T-helper 22 cell (primary cell): ENCODE measurements at places on chromosomes 12 and 14.

- DNase-seq, result no peak
Observed at GRCh38 chr12:110431957-110432587, 18.1 kb downstream of the ARPC3 start.

DNA sequence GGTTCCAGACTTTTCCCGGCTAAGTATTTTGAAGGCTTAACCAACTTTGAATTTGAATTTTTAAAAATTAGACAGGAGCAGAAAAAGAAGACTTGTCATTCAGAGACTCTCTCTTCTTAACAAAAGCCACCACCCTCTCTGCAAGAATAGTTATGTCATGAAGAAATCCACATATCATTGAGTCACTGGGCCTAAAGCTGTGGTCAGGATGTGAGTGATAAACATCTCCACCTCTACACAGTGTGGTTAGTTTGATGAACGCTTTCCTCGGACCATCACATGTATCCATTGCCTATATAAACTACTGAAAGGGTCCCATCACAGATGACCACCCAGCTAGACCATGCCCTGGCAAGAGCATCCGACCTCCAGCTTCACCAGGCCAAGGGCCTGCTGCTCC, 226.1 kb downstream of the KSR2 start:
- no peak for DNase-seq

- DNase-seq, result no peak
Observed at GRCh38 chr12:124497039-124497438, 70.4 kb downstream of the NCOR2 start.

DNA sequence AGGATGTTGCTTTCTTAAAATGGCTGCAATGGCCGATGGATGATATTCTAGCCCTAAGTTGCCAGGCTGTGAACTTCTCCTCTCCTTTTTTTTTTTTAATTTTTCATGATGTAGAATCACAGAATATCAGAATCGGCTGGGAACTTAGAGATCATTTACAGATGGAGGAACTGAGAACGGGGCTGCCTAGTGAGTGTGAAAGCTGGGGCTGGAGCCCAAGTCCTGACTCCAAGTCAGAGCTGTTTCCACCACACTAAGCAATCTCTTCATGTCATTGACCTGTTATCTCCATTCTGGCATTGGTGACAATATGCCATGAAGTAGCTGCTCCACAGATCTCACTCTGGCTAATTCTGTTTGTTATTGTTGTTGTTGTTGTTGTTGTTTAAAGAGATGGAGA, 121.7 kb downstream of the SLC38A1 start:
- no peak for DNase-seq

DNA sequence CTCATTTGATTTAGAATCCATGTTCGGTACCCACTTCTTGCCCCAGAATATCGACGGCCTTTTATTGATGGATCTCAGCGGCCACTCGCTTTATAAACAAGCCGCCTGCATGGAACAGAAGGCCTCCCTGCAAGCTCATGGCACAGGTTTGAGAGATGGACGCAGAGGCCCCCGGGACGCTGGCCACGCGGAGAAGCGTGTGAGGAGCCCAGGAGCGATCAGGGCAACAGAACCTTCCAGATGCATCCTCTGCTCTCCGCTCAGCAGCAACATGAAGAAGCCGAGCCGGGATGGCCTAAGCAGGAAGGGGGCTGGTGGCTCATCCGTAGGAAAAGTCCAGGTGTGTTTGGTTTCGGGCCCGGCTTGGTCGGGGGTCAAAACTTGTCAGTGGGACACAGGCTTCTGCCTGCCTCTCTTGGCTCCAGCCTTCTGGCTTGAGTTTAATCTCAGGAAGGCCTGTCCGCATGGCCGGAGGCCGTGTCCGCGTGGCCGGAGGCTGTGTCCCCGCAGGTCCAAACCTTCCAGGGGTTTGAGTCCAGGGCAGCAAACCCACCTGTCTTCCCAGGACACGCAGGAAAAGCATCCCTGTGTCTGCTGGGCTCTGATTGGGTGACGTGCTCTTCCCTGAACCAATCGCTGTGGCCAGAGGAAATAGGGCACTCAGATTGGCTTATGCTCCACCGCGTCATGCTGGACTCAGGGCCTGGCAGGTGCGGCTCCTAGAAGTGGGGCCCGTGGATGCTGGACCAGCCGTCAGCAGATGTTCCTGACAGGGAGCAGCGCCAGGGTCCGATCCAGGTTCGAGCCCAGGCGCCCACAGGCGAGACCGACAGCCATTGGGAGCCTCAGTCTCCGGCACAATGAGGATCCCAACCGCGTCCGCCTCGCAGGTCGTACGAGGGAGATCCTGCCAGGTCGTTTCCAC, 65.0 kb downstream of the GALNT9 start:
- no peak for DNase-seq

- no peak for DNase-seq
Observed at GRCh38 chr12:34406228-34406995, 384.1 kb downstream of the ALG10 start.

- DNase-seq, result no peak
Observed at GRCh38 chr12:95257541-95257940, 39.9 kb downstream of the VEZT start.

- DNase-seq, result no peak
Observed at GRCh38 chr12:55499810-55500252, 7.7 kb downstream of the OR6C68 start.

DNA sequence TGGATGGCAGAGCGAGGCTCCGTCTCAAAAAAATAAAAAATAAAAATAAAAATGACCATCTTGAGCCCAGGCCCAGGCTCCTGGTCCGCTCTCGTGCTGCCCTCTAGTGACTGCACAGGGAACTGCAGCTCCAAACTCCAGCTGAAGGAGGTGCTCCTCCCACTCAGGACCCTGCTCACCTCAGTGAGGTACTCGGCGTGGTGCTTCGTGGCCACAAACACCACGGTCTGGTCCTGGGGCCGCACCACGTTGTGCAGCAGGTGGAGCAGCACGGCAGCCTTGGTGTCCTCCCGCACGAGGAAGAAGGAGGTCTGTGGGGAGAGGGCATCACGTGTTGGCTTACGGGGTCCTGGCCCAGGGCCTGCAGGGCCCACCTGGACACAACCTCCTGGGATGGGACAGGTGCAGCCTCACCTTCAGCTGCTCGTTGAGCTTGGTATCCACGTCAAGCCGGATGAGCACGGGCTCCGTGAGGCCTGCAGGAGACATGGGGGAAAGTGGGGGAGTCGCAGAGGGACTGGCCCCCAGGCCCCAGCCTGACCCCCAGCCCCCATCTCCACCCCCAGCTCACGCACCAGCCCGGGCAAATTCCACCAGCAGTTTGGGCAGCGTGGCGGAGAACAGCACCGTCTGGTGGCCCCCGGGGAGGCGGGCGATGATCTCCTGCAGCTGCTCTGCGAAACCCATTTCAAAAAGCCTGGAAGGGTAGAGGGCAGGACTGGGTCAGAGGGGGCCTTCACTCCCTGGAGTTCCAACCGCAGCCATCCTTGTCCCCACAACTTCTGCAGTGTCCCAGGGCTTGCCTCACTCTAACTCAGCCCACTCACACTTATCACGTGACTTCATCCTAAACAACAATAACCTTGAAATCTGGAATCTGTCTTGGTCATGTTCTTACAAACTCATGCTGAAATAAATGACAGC, 10.6 kb downstream of the DDX54 start:
- DNase-seq, result peak; percentile 40

DNA sequence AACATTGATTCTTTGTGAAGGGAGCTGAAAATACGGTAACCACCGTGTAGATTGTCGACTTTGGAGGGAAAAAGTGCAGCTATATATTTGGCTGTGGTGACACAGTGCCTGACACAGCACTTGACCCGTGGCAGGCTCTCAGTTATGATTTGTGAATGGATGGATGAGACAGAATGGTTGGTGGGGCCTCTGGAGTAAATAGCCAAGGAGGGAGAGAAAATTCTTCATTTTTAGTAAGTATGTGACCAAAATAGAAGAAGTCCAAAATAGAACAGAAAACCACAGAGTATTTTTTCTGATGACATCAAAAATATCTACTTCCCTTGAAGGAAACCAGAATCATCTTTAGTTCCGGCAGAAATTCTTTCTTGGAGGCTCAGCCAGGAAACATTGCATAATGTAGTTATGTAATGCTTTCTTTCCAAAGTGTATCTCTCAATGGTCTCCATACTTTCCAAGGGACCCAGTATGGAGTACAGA, 82.0 kb upstream of the WSCD2 start:
- DNase-seq, result no peak

DNA sequence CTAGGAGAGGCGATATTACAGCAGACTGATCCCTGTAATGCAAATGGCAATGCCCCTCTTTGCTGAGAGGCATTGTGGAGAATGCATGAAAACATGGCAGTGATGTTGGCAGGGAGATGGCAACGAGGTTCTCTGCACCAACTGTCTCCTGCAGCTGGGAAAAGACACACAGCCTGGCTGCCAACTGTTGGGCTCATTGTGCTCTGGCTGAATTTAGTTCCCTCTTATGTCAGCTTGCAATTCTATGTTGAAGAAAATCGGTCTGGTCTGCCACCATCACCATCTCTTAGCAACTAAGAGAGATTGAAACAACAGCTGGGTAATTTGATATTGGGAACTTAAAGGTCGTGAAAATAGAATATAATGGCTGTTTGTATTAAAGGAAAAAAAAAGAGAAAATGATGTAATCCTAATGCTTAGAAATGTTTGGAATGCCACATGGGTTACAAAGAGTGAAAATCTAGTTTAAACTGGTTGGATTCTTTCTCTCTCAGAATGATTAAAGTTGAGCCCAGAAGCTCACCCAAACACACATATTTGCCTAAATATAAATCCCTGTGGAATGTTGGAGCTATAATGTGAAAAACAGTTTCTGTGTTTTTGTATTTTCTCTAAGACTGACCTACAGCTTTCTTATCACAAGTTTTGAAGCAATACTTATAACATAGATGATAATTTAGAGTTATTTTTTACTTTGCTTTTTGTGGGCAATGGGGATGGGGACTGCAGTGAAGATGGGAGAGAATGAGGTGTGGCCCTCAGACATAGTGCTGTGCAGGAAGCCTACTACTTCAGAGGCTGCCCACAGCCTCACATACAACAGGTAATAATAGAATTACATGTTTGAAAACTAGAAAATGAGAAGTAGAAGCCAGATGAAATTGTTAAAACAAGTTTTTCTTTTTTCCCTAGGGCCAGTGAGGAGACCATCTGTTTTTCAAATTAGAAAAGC, 143.7 kb downstream of the AKAP6 start:
- DNase-seq, result no peak

- DNase-seq, result no peak
Observed at GRCh38 chr14:94158239-94158883, 15.8 kb upstream of the PPP4R4 start.

DNA sequence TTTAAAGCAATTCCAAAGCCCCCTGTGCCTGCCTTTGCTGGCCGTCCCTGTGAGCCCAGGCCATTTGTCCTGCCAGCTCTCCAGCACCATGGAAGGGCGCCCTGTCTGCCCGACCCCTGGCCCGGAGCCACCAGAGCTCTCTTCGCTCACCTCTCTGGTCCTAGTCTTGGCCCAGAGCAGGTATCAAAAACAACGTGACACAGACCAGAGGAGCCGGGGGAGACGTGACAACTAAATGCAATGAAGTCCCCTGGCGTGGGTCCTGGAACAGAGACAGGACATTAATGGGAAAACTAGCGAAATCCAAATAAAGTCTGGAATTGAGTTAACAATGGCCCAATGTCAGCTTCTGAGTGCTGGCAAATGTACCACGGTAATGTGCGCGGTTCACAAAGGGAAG, 83.2 kb upstream of the DIO3 start:
- no peak for DNase-seq

GRCh38 chr12:121858662-121859572, at the start of gene HPD:
TSS of gene HPD (minus strand) at chr12:121858859. CDS start at chr12:121858823, 36 bp downstream.
- no peak for DNase-seq

GRCh38 chr12:12616512-12617310, 5.0 kb downstream of the CREBL2 start:
- DNase-seq, result no peak

DNA sequence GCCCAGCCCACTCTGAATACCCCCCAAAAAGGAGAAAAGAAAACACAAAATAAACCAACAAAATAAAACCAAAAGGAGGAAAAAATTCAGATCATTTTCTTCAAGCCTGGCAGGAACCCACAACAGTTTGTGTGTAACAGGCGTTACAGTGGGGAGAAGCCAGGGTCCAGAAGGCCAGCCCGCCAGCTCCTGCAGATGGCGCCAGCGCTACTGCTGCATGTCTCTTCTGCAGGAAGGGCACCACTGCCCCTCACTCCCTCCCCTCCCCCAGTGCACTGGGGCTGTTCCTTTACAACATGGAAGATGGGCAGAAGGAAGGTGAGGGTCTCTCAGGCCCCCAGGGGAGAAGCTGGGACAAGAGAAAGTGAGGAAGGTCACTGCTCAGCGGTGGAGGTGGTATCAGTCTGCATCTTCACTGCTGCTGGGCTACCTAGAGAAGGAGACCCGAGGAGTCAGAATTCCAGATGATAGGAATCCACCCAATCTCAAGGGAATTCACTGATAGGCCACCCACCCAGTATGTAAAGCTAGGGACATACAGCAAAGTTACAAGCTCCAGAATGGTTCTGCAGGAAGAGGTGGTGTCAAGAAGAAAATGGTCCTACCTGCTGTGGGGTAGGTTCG, 2.3 kb upstream of the NOP2 start:
- no peak for DNase-seq

GRCh38 chr12:79776111-79776510, 85.3 kb upstream of the PAWR start:
- no peak for DNase-seq

- DNase-seq, result no peak
Observed at GRCh38 chr14:61701946-61702345, 6.6 kb downstream of the HIF1A start.

- no peak for DNase-seq
Observed at GRCh38 chr14:31936115-31936514, 141.0 kb upstream of the ARHGAP5 start.

- DNase-seq, result no peak
Observed at GRCh38 chr12:119725523-119725922, 57.6 kb downstream of the PRKAB1 start.

- no peak for DNase-seq
Observed at GRCh38 chr12:42450248-42450647, 124.3 kb downstream of the PPHLN1 start.

GRCh38 chr12:109950625-109951024, 45.5 kb downstream of the GIT2 start:
- DNase-seq, result no peak

DNA sequence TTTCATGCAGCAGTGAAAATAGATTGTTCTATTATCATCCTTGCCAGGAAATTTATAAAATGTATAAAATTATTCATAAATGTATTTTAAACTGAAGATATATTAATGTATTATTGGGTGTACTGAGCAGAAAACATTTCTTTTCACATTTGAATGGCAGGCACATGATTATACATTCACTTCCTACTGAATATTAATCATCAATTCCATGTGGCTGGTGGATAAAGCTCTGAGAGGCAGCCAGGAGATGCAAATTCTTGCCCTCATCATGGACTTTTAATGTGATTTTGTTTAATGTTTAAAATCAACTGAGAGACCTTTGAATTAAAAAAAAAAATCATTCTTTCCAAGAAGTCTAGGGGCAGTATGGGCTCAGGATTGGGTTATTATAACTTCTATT, 40.8 kb downstream of the ANO6 start:
- DNase-seq, result no peak

DNA sequence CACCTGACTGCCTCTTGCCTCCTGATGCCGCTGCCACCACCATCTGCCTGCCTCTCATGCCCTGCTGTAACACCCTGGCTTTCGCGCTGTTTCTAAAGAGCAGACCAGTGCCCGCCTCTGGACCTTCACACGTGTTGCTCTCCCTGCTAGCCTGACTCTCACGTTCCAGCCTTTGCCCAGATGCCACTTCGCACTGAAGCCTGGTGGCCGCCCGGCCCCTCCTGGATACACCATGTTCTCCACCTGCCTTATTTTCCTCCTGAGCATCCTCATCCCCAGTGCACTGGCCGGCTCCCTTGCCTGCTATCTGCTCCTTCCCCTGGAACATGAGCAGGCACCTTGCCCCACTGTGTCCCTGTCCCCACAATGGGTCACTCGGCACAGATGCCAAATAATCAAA, 146.5 kb downstream of the PIWIL1 start:
- no peak for DNase-seq

- DNase-seq, result no peak
Observed at GRCh38 chr12:57904426-57904825, 36.9 kb upstream of the ATP23 start.
